ENCODE measurements at places on chromosomes 16 and 17.

DNA sequence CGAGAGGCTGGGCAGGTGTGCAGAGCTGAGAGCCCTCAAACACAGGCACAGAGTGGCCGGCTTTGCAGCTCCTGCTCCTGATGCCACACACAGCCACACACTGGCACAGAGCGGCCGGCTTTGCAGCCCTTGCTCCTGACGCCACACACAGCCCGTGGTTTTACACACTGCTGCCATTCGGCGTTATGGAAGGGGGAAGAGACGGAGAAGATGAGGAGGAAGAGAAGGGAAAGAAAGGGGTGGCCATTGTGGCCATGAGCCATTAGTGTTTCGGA, 26.8 kb downstream of the WSCD1 start:
- no peak for DNase-seq

DNA sequence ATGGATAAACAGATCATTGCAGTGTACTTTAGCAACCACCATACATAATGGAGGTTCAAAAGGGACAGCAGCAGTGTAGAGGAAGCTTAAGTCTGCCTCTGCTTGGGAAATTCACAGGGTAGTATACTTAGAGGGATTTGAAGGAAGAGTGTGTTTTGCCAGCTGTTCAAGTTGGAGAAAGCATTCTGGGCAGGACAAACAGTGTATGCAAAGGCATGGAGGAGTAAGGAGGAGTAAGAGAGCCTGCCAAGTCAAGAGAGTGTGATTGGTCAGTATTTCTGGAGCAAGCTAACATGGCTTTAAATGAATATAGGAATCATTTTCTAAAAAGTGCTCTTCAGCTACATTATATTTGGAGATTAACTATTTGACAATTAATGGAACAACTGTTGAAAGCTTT, 22.9 kb upstream of the PHAF1 start:
- no peak for DNase-seq

DNA sequence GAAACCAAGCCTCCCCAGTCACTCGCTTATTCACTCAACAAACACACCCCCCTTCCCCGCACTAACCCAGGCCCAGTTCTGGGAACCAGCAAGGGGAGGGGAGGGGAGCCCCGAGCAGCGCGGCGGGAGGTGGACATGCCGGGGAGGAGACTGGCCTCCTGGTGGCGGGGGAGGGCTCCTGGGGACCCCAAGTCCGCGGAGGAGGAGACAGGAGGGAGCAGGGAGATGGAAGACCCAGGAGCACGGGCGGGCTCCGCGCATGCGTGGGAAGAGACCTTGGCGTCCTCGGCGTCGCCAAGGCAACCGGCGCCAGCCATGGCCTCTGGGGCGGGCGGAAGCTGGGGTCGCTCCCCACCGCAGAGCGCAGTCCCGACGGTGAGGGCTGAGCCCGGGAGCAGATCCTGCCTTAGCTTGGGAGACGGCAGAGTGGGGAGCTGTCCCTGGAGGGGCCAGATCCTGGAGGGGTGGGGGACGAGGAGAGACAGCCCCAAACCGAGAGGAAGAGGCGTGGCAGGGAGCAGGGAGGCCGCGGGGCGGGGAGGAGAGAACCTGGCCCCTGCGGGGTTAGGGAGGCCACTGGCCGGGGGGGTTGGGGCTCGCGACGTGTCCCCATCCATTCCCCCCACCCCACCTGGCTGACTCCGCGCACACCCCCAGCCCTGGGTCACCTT, at the start of gene PRR29:
PRR29 (plus strand) TSS at position 302 of the 671 bp plus-strand sequence; CDS start at position 316, 14 bp downstream.
- DNase-seq = peak; percentile 68

- DNase-seq = peak; percentile 79
Observed at GRCh38 chr17:44331249-44331760, 6.7 kb upstream of the SLC25A39 start.

DNA sequence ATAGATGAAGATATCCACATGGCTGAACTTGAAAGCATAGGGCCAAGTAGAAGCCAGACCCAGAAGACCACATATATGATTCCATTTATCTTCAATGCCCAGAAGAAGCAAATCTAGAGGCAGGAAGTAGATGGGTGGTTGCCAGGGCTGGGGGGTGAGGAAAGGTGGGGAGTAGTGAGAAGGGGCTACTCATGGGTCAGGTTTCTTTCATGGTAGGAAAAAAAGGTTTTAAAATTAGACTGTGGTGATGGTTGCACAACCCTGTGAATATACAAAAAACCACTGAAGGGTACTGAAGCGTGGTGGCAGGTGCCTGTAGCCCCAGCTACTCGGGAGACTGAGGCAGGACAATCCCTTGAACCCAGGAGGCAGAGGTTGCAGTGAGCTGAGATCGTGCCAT, 5.4 kb downstream of the CD2BP2 start:
- DNase-seq = no peak

- no peak for DNase-seq
Observed at GRCh38 chr17:41632482-41633105, 8.2 kb upstream of the KRT17 start.

- DNase-seq = no peak
Observed at GRCh38 chr17:19660219-19660870, 11.8 kb downstream of the ALDH3A2 start.

DNA sequence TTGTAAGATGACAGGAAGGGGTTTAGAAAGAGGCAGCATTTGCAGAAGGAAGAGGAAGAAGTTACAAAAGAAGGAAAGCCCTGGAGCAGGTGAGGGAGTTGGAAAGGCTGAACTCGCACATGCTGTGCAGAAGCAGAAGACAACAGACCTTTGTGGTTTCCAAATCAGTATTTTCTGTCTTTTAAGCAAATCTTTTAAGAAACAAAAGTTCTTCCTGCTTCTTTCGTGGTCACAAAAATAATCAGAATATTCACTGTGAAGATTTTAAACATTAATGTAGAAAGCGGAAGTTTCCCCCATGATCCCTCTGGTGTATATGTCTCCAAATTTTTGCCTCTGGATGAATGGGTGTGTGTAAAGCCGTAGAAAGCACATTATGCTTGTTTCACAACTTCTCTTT, 25.8 kb downstream of the ZNRF1 start:
- DNase-seq = no peak

- no peak for DNase-seq
Observed at GRCh38 chr17:40291281-40291664, 3.6 kb downstream of the CDC6 start.

DNA sequence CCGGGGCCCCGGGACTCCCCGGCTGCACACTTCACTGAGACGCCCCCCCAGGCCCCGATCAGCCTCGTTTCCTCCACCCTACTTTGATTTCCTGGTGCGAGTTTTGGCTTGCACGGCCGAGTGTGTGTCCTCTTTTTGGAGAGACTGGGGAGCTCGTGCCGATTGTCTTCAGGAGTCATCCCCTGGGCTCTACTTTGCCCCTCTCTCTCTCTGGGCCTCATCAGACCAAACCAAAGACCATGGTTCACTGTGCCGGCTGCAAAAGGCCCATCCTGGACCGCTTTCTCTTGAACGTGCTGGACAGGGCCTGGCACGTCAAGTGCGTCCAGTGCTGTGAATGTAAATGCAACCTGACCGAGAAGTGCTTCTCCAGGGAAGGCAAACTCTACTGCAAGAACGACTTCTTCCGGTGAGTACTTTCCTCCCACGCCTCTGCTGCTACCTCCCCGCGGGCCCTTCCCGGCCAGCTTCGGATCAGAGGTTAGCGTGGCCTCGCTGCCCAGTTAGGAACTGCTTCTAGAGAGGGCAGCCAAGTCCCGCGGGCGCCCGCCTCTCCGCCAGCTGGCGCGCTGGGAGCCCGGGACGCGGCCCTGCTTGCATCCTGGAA, 787 bp downstream of the LHX1 start:
- DNase-seq = no peak

- DNase-seq = peak; percentile 81
Observed at GRCh38 chr17:7219812-7220592, at the start of the genes ACADVL and DLG4. TSS of gene ACADVL (plus strand) at chr17:7219938. CDS start at chr17:7219985, 47 bp downstream. TSS of gene DLG4 (minus strand) at chr17:7219836.

GRCh38 chr17:40432864-40433528, 10.3 kb upstream of the IGFBP4 start:
- DNase-seq = no peak

GRCh38 chr16:14497245-14498082, 132.6 kb downstream of the PARN start:
- no peak for DNase-seq

GRCh38 chr16:14155572-14156190, 84.6 kb downstream of the MRTFB start:
- no peak for DNase-seq

DNA sequence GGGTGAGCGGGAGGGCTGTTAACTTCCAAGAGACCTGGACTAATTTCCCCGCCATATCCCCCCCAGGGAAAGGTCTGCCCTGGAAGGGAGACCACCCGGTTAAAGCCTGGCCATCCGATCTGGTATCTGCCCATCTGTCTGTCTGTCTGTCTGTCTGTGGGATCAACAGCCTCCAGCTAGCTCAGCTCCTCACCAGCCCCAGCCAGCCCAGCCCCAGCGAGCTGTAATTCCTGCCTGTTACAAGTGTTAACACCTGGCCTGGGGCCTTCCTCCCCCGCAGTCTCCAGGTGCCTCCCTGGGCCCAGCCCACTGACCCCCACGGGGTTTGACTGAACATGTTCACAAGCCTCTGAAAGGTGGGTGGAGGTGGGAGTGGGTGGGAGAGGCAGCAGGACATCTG, 4.0 kb downstream of the WNT3 start:
- no peak for DNase-seq

GRCh38 chr17:9576521-9577372, at the start of gene CFAP52:
TSS of gene CFAP52 (plus strand) at chr17:9576642. CDS start at chr17:9576696, 54 bp downstream.
- DNase-seq = peak; percentile 80

GRCh38 chr16:7624871-7625766, 292.5 kb downstream of the RBFOX1 start:
- DNase-seq = no peak

DNA sequence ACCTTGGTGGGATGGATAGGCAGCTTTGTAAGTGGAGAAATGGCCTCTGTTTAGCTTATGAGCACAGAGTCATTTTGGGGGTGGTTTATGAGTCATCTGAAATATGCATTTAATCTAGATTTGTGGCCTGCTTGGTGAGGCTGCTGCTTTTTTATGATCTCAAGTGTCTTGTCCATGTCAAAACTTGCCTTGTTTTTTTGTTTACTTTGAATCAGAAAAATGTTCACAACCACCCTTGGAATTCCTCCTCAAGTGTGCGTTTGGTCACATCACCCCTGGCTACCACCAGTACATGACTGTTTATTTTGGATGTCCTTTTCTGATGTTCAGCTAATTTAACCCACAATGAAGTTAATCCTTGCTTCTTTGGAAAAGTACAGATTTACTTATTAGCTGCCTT, 64.6 kb downstream of the FTO start:
- DNase-seq = no peak

GRCh38 chr17:14582996-14583395, 282.1 kb downstream of the HS3ST3B1 start:
- no peak for DNase-seq

DNA sequence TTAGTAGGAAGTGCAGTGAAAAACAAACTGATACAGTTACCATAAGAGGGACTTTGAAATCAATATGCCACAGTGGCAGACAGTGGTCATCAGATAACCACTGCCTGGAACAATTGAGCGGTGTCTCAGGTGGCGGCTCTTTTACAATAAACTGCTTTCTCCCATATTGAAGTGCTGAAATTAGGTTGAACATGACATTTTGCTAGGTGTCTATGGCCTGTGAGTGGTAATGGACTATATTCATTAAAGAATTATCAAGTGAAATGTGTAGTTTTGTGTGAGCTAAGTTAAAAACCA, 214.7 kb downstream of the RPTOR start:
- no peak for DNase-seq

GRCh38 chr17:40457964-40458791, 14.9 kb downstream of the IGFBP4 start:
- no peak for DNase-seq

DNA sequence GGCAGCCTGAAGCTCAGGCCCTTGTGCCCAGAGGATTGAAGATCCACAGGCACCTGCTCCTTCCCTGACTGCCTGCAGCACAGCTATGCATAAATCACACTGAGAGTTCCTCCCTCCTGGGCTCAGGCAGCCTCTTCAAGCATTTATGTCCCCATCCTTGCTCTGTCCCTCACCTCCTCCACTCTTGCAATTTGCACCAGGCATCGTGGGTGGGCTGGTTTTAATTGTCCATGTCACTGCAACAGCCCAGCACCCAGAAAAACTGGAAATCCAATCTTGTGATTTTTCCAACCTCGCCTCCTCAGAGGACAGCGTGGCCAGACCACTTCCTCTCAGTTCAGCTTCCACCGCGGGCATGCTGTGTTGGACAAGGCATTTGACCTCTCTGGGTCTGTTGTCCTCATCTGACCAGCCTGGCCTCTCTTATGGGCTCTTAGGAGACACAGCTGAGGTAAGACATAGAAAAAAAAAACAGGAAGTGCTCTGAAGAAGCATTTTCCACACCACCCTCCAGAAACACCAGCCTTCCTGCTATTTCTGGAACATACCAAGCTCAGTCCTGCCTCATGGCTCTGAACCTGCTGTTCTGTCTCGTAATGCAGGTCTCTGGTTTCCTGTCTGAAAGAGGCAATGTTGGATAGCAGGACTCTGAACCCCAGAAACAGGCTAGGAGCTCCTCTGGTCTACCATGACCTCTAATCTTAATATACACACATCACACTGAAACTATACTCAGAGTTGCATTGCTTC, 8.3 kb downstream of the TMEM114 start:
- no peak for DNase-seq

DNA sequence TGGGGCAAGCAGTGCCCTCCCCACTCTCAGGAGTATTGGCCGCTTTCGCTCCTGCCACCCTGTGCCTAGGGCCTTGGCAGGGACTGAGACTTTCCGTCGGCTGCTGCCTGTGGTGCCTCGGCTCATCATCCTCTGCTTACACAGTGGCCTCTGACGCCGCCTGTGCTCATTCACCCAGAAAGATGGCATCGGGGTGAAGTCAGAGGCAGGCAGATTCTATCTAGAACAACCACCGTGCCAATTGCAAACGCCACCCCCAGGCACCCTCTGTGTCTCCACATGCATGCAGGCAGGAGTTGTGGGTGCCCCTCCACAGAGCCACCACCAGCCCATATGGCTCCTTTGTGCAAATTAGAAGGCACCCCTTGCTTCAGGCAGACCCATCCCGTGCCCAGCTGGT, 154.2 kb upstream of the GSE1 start:
- no peak for DNase-seq

- DNase-seq = no peak
Observed at GRCh38 chr16:81040842-81041241, 5.2 kb downstream of the ATMIN start.

GRCh38 chr17:50453901-50454300, 14.8 kb downstream of the CHAD start:
- DNase-seq = no peak

DNA sequence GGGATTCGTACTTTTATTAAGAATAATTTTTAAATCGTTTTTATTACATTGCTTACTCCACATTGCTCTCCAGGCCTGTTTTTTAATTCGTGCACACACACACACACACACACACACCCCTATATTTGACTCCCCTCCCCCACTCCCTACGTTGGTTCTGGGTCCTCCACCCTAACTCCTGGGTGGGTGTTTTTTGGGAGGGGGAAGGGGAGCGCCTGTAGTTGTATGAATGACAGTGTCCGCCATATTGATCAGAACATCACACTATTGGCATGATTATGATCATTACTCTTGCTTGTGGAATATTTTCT, 1.3 kb downstream of the GNAO1 start:
- no peak for DNase-seq
